ENCODE measurements at places on chromosomes 1 and 21.

GRCh38 chr1:154176337-154176736 is 15.6 kb downstream of the TPM3 start:
- DNase-seq, result no peak

DNA sequence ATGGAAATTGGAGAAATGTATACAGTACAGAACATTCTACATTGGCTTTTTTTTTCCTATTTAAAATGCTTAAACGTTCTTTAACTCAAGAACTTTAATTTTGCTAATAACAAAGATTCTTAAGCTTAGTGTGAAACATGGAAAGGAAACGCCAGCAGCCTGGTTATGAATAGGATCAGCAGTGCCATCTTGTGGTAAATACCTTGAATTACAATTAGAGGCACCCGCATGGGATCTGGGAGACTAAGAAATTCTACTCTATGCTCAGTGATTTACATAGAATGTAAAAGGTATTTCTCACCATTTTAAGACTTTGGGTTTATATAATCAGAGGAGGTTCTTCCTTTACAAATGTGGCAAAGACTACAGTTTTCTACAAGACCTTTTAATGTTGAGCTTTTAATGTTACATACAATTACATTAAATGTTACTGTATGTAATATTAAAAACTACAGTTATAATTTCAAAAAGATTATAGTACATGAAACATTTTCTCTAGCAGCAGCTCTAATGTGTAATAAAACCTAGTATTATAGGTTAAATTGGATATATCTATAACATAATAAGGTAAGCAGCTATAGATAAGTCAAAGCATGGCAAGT is 32.1 kb upstream of the APOBEC4 start:
- peak; percentile 23 for DNase-seq

- no peak for DNase-seq
Measured at GRCh38 chr21:35628316-35628715, 432.0 kb downstream of the SETD4 start.

DNA sequence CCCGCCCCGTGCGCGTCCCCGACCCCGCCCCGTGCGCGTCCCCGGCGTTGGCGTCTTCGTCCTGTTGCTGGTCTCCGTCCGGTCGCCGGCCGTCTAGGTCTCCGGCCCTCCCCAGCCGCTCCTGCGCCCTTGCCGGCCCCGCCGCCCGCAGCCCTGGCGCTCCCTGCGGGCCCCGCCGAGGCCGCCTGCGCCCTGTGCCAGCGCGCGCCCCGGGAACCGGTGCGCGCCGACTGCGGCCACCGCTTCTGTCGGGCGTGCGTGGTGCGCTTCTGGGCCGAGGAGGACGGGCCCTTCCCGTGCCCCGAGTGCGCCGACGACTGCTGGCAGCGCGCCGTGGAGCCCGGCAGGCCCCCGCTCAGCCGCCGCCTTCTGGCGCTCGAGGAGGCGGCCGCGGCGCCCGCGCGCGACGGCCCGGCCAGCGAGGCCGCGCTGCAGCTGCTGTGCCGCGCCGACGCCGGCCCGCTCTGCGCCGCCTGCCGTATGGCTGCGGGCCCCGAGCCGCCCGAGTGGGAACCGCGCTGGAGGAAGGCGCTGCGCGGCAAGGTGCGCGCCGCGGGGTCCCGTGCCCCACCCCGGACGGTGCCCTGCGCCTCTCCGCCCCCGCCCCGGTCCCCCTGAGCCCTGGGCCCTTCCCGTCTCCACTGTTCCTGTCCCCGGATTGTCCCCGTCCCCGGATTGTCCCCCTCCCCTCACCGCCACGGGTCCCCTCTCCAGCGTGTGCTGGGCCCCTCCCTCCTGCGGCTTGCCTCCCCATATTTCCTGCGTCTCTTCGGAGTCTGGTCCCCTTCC is at the start of gene RNF187:
TSS of gene RNF187 (plus strand) at position 47 of the 789 bp plus-strand sequence.
- no peak for DNase-seq

GRCh38 chr1:156692925-156693847 is 12.2 kb downstream of the CRABP2 start:
- DNase-seq, result no peak

DNA sequence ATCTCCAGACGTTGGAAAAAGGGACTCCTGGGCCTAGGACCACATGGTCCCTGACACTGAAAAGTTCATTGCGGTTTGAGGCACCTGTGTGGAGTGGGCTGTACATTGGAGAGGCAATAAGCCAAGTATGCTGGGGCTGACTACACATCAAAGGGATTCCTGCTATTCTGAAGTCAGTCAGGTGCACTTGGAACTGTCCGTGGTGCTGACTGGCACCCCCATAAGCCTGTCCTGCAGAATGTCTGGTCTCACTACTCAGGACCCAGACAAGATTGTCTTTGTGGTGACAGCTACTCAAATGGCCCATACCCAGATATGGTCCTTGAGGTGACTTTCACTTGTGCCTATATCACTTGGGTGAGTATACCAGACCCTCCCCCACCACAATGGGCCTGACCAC is 150.6 kb downstream of the RWDD3 start:
- no peak for DNase-seq

GRCh38 chr21:46219591-46220239 is 8.9 kb downstream of the LSS start:
- no peak for DNase-seq

DNA sequence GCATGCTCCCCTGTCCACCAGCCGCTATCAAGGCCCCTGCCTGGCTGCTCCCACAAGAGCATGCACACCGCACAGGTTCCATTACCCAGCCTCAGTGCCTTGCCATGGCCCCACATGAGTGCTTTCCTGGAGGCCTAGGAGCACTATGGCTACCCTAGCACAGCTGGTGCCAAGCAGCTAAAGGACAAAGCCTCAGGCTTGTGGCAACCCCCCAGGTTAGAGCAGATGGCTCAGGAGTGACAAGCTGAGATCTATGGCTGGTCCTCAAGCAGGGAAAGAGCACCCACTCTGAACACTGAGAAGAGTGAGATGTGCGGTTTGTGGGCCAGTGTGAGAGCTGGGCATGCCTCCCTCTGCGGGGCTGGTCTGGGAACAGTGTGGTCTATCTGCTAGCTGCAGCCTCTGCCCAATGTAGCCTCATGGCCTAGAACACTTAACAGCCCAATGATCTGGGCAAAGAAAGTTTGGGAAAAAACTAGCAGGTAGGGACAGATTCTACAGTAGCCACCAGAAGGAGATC is 129.8 kb downstream of the VAV3 start:
- no peak for DNase-seq

DNA sequence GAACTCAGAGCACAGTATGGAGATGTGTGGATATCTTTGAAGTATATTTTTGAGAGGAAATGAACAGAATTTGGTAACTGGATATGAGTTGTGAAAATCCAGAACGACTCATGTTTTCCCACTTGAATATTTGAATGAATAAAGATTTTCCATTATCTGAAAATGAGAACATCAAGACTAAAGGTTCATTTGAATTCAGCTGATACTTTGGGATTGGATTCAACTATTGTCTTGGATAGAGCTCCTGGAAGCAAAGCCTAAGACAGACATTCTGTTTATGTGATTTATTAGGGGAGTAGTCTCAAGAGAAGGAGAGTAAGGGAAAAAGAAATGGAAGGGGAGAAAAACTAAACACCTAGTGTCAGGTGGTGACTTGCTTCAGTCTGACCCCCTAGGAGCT is 256.0 kb upstream of the LYPLAL1 start:
- DNase-seq, result no peak

GRCh38 chr21:44840771-44841170 is 22.9 kb upstream of the SUMO3 start:
- no peak for DNase-seq

GRCh38 chr1:225424562-225425200 is 3.2 kb downstream of the LBR start:
- DNase-seq, result no peak

DNA sequence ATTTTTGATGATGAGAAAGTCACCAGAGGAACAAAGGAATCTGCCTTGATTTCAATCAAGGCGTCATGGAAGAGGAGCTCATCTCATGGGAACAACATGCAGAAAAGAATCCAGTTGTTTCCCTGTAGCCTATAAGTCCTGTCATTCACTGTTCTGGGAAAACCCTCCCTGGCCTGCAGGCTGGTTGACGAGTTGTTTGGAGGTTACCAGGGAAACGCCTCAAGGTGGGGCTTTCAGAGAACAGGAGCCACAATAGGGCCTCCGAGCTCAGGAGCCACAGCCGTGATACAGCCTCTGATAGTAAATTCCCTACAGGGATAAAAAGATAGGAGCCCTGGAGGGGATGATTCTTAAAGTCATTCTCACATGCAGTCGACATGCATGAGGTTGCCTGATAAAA is 135.2 kb downstream of the PSMG1 start:
- no peak for DNase-seq

Data from NCI-H1930 (cell line).